Stimulated activated CD8-positive, alpha-beta memory T cell treated with anti-CD3 and anti-CD28 coated beads, Interleukin-4, amount 100 ng/mL, for 1 hour (primary cell): ENCODE measurements at places on chromosomes 1 and 21.

GRCh38 chr1:84303314-84303830, 1.9 kb downstream of the SAMD13 start:
- DNase-seq = no peak

DNA sequence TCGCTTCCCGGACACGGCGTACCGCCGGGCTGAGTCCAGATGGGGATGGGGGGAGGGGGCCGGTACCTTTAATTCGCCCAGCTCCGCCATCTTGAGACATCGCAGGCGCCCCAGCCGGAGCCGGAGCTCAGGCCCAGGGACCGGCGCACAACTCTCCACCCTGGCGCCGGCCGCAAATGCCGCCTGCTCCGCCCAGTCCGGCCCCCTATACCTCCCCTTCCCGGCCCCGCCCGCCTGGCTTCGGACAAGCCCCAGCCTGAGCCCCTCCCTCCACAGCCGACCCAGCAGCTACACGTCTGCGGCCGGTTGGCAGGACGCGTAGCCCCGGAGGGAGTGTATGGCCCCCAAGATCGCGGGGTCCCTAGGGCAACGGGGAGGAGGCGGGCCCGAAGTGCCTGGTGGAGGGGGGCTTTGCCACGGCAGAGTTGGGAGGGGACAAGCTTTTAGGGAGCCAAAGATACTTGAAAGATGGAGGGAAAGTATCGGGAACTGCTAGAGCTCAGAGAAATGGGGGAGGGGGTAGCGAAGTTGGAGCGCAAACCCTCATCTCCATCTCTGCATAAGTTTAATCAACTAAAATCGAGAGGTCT, at the start of gene PIAS3:
PIAS3 (minus strand) TSS at position 181 of the 590 bp plus-strand sequence; CDS start at position 90, 91 bp downstream.
- peak; percentile 71 for DNase-seq

DNA sequence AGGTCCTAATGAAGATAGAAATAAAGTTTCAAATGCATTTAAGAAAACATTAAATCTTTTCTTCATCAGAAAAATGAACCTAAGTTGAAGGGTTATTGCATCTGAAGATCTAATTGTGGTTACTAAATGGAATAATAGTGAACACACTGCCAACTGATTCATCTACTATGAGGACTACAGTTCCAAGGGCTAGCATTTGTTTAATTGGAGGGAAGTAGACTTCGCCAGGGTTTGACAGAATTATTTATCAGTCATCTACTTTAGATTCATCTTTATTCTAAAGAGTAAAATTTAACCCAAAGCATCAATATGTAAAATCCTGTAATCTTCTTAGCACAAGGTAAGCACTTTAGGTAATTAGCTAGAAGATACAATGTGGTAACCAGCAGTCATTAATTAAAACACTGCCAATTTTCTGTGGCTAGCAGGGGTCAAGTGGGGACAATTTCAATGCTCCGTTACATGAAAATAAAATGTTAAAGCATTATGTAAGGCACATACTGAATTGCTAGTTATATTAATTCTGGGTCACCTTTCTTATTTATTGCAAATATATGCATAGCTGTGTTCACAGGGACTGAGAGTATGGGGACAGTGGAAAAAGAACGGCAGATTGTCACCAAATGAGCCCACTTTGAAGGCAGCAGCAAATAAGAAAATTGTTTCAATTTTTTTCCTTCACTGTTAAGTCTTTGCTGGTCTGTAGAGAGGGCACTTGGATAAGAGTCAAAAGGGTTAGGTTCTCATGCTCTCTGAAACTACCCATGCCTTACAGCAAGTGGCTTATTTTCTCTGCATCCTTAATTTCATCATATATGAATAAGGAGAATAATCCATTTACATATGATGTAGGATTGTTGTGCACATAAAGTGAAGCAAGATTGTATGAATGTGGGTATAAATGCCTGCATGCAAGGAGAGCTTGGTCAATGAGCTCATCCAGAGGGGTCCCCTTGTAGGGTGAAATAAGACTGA, 416.0 kb downstream of the PCP4 start:
- no peak for DNase-seq

DNA sequence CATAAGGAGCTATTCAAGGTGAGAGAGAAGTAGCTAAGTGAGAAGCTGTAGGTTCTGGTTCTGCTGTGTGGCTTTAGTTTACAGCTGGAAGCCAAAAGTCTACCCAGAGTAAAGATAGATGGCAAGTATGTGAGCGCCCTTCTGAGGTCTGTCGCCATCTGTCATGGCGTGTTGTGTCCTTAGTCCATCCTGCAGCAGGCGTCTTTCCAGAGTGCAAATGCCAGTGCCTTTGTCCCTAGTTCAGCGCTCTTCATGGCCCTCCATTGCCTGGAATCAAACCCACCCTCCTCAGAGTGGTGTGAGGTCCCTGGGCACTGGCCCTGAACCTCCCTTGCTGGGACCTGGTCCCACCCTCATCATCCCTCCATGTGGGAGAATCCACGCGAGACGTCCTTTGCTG, 96.6 kb downstream of the ADARB1 start:
- no peak for DNase-seq

DNA sequence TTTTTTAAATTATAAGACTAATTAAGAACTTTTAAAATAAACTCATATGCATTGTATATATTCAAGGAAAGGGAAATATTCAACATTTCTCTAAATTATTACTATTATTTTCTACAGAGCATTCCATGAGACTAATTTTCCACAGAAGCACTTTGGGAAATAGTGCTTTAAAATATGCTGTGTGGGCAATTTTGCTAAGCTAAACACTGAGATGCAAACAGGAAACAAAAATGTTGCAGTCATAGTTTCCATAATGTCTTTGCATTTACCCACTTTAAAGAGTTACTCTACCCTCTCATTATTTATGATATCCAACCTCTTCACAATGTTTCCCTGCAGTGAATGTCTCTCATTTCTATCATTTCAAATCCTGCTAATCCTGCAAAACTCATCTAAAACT, 269.6 kb upstream of the BEND5 start:
- no peak for DNase-seq

DNA sequence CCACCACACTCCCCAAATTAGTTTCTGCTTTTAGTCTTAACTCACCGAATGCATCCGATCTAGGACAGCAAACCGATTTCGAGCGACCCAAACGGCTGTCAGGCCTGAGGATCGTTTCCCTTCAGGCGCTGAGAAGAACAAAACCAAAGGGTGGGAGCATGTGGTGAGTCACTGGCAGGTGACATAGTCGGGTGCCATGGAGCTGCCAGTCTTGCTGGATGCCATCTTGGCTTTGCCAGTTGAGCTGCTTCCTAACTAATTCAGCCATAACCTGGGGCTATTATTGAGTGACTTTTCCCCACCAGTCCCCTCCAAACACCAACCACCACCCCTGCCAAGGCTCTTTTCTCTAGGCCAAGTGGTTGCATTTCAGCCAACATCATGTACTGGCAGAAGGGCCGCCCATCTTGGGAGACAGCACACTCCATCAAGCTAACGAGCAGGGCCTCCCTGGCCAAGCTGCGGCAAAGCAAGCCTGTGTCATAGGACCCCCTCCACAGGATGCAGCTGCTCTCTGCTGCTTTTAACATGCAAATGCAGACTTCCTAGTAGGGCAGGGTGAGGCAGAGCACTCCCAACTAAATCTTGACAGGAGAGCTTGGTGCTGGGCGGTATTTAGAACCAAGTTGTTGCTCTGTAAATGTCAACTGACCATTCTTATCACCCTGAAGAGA, 22.3 kb upstream of the PEX19 start:
- DNase-seq = no peak

DNA sequence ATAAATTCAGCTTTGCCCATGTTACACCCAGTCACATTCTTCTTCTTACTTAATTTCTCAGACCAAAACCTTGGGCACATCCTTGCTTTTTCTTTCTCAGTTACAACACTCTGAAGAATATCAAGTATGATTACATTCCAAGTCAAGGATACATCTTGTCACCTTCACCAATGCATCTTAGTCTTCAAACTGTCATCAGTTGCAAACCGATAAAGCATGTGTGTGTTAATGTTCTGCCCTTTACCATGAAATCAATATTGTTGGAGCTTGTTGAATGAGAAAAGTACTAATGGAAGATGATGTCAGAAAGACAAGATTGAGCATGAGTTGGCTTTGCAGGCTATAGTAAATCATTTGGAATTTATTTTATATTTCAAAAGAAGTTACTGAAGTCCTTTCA, 764.6 kb downstream of the NCAM2 start:
- DNase-seq = no peak

DNA sequence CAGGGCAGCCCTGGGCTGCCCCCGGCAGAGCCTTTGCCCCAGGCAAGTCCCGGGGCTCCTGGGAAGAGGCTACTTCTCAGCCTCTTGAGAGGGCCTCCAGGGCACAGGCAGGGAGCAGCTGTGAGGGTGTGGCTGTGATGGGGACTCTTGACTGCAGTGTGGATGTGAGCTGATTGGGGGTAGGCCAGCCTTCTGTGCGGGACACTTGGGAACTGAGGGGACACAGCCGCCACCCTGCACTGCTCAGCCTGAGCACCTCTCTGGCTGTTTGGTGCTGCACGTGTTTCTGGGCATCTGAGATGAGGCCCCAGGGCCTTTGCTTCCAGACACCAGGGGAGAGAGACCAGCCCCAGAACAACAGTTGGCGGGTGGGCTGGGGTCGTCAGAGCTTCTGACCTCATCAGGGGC, 62.1 kb downstream of the SKI start:
- DNase-seq = no peak

DNA sequence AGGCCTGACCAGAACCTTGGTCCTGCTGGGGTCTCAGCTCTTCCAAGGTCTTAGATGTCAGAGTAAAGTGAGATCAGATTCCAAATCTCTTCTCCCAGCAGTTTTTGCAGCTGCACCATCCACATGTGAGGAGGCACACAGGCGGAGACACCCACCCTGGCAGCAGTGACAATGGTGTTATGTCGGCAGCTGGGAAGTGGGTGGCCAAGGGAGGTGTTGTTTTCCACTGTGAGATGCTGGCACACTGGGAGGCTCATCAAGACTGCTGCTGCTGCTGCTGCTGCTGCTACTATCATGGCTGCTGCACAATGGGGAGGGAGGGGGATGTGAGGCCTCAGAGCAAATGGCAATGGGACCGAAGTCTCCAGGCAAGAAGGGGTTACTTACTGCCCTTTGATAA, 23.6 kb downstream of the CAMK2N1 start:
- no peak for DNase-seq

DNA sequence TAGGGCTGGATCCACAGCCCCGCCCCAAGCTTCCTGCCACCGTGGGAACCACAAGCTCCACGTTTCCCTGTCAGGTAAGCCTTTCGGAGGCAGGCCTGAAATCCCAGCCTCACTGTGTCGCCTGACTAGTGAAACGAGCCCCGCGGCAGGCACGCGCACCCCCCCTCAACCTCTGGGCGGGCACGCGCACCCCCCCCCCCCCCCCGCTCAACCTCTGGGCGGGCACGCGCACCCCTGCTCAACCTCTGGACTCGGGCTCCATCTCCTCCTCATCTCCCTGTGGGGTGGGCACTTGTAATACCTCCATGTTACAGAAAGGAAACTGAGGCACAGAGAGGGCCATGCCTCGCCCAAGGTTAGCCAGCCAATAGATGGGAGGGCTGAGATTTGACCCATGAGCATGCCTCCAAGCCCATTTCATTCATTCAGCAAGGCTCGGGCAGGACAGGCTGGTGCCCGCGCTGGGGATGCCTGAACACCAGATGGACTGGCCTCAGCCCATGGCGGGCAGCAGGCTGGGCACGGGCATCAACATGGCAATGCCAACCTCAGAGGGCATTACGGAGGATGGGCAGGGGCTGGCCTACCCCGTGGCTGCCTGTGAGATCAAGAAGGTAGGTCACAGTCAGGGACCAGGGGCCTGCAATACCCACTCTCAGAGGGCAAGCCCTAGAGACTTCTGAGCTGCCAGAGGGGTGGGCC, 4.7 kb downstream of the CFAP410 start:
- no peak for DNase-seq

GRCh38 chr21:17512253-17513213, at the start of gene CXADR:
TSS of gene CXADR (plus strand) at chr21:17513043. CDS start at chr21:17513130, 87 bp downstream.
- DNase-seq = peak; percentile 43

GRCh38 chr1:248841702-248842395, 3.8 kb downstream of the ZNF672 start:
- DNase-seq = no peak

DNA sequence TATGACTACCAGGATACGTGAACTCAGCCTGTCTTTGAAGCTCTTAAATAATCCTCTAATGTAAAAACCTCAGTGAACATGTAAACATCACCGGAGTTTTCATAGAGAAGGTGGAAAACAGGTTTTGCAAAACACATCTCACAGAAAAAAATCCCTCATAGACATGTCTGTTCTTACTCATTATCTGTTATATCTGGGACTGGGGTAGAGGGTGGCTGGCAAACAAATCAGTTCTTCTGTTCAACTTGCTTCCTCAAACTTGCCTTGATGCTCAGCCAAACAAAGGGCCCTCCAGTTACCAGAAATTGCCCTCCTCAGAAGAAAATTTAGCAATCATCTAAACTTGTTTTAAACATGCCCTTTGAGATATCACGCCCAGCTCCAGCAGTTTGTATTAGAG, 66.1 kb upstream of the CXADR start:
- no peak for DNase-seq

- no peak for DNase-seq
Observed at GRCh38 chr1:8176279-8176678, 141.6 kb upstream of the SLC45A1 start.

DNA sequence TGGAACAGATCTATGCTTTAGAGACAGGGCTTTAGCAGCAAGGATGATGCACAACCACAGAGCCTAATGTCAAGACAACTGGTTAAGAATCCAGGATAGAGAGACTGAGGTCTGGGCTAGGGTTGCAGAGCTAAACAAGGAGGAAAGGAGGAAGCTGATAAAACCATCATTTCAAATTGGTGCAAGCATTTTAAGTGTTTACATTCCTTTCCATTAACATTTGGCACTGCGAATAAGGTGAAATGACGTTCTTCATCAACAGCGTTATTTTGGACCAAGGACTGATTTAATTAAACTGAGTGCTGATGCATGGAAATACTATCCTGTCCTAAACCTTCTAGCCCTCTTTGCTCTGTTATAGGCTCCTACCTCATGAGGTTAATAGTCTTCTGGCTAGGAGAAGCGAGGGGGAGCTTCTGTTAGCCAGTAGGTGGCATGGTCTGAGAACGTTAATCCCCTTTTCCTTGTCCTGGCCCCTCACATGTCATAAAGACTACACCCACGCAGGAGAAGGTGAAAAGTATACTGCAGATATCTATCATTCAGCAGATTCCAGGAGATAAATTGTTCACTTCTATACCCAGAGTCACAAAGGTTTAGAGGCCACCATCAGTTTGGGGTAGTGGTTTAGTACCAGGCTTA, 7.6 kb upstream of the C1orf21 start:
- DNase-seq = no peak

DNA sequence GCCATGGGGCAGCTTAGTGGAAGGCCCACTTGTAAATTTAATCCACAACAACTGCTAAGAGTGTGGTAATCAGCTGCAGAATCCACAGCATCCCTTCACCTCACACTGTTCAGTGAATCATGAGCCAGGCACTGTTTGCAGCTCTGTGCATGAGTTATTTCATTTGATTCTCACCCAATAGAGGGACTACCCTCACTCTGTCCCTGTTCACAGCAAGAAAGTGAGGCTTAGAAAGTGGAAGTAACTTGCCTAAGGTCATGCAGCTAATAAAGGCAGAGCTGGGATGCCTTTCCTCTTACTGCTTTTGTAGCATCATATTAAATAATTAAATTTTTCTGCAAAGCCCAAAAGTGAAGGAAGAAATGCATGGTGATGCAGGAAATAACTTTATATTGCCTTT, 346.5 kb upstream of the PLD5 start:
- no peak for DNase-seq
